CD4-positive, alpha-beta T cell treated with Interleukin-17A for 1 hour (primary cell): ENCODE measurements at places on chromosomes 3 and 15.

- no peak for DNase-seq
These were observed 127.8 kb upstream of the P2RY1 start for GRCh38 chr3:152706991-152707713.

DNA sequence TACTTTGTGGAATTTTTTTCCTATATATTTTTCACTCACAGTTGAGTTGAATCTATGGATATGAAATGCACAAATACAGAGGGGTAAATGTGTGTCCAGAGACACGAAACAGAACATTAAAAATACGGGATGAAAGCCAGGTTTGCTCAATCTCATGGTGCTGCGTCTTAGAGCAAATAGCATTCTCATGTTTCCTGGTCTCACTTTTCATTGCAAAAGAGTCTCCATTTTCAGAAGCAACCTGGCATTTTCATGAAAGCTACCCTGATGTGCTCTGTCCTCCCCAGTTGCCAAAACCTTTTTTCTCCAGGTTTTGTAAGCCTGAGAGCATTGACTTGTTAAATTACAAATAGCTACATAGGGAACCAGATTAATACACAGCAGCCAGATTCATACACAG lies 49.5 kb upstream of the MBNL1 start:
- no peak for DNase-seq

GRCh38 chr15:34054081-34054707 lies 15.2 kb upstream of the AVEN start:
- DNase-seq, result no peak

DNA sequence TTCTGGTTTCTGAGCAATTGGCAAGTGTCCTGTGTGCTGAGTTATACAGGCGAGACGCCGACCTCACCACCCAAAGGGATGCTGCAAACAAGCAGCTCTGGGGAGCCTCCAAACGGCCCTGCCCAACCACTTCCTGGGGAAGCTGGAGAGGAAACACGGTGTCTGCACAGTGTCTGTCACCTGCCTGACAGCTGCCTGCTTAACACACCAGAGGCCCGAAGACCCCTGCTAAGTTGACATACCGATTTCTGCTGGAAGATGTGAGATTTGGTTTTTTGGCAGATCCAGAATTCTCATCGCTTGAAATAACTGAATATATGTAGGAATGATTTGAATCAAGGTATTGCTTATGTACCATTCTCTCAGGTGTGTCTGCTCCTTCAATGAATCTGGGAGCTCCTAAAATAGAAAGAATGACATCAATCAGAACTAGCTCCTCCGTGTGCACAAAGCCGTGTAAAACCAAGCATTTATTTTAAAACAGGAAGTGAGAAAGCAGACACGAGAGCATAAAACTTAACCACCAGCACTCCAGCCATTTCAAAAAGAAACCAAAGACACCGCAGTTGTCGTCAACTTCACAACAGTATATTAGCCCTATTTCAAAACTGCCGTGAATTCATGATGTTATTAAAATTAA lies 27.2 kb downstream of the LRRC2 start:
- peak; percentile 89 for DNase-seq

DNA sequence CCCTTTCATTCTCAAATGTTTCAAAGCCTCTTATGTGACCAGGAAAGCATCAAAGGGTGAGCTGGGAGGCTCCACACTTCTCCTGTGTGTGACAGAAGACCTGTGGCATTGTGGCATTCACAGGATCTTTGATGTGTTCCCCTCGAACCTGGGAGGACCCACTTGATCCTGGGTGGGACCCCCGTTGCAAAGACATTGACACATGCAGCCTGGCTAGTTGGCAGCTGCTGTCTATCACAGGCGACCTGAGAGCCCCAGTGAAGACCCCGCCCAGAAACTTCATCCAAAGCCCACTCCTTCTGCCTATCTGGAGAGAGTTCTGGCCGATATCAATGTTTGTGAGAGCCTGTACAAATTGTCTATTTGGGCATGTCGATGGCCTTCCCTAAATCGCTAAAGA lies 140.4 kb upstream of the ATP2B2 start:
- no peak for DNase-seq

DNA sequence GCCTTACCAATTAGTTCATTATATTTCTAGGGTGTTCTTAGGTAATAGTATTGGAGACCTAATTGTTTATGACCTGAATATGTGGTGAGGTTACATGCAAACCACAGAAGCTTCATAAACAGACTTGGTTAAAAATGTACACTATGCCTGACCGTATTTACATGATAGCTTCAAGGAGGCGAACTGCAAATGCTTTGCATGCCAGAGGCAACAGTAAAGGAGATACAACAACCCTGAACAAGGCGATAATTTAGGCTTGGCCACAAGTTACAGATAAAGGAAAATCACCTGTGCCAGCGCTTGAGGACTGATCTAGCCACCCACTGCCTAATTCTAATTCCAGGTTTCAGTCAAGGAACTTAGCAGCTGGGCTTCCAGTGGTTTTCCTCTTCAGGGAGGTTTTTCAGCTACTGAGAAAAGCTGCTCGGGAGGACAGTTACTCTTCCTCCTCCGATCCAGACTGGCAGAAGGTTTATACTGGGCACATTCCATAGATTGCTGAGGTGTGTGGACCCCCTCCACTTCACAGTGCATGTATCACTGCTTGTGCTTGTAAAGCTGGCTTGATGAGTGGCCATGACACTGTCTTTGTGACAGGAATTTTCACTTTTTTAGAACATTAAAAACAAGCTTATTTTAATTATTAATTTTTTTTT lies 95.6 kb downstream of the DHX36 start:
- no peak for DNase-seq

DNA sequence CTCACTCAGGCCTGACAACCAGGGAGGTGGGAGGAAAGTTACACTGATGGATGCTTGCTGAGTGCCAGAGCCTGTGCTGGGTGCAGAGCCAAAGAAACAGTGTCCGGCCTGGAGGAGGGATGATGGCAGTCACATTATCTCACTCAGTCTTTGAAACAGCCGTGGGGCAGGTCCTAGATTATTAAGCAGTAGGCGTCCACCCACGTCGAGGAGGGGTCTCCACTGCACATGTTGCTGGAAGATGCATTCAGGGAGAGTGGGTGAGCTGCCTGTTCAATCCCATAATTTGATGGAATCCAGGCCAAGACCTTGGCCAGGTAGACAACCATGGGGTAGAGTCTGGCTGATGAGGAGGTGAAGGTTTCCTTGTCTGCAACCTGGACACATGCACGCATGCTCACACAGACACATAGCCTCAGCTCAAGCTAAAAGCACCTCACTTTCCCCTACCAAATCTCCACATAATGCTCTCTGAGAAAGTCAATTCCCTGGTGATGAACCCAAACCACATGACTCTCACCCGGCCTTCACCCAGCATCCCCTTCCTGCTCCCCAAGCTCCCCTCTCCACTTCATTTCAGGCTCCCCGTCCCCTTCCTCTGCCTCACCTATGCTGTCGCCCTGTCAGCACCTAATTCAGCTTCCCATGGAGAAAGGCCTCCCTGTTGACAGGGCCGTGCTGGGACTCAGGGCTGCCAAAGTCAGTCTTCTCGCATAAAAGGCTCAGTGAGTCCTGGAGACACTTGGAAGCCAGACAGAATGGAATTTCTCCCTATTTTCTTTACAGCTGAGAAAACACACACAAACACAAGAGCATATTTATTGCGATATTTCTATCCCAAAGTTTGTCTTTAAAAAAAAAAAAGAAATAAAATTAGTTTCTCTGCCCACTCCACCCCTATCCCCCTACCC lies 29.8 kb downstream of the ACAN start:
- DNase-seq, result no peak

DNA sequence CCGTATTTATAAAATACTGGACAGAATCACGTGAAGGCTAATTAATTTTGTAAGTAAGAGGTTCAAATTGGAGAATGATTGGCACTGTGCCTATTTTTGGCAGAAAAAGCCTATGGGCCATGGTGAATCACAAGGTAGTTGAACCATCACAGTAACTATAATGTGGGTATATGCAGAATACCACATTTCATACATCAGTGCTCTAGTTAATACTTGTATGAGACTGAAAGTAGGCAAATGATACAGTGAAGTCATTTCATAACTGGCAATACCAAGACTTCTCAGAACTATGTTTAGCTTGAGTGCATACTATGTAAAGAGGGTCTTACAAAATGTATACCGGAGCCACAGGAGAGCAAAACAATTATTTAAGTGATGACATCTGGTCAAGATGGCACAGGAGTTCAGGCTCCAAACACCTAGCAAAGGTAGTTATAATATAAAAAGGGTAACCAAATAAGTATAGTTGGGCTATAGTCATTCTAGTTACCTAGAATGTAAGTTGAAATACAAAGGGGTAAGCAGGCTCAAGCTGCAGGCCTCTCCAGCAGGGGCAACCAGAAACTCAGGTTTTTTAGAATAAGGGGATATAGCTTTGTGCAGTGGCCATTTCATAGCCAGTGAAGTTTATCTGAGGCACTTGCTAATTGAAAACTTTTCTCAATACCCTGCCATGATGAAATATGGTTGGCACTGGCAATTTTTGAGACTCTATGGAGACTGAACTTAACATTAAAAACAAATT lies 19.1 kb downstream of the GPR160 start:
- no peak for DNase-seq

GRCh38 chr3:32095431-32095830 lies 11.0 kb upstream of the GPD1L start:
- no peak for DNase-seq

- no peak for DNase-seq
These were observed 12.0 kb downstream of the DLL4 start for GRCh38 chr15:40941068-40941527.

DNA sequence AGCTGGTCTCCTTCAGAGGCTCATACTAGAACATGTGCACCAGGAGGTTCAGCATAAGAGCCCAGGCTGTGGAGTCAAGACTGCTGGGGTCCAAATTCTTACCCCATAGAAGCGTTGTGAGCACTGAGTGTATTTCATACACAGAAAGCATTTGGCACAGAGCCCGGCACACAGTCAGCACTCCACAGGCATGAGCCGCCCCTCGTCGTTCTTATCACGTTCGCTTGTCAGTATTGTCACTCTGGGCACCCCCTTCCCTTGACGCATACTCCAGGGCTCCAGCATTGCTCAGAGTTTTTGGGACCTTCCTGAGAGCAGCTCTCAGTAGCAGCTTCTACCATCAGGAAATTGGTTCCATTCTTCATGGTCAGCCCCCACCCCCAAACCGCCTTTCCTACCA lies 25.2 kb downstream of the CORO2B start:
- DNase-seq, result no peak

DNA sequence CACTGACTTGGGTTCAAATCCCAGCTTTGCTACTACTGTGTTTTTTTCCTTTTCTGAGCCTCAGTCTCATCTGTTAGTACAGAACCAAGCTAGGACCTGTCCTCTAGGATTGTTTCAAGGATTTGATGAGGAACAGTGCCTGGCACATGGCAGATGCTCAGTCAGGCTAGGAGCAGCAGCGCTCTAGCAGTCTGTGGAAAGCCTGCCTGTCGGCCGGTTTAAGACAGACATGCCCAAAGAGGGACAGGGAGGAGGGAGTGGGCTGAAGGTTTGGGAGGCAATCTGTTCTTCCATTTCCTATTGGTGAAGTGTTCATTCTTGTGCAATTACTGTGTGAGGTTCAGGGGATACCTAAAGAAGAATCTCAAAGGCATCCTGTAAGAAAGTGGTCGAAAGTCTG lies 35.1 kb upstream of the RGMA start:
- no peak for DNase-seq

GRCh38 chr3:58688574-58688973 lies 22.0 kb upstream of the FAM3D start:
- DNase-seq, result no peak
